Glomerular endothelial cell (primary cell): ENCODE measurements at places on chromosomes 5 and 9. TPM values are rescaled to one million over a fixed set of nuclear protein-coding genes. Genes with fewer than 3 reads are reported as not detected.

GRCh38 chr5:107290780-107291398, 379.8 kb downstream of the EFNA5 start:
- DNase-seq, result no peak

- DNase-seq, result no peak
Observed at GRCh38 chr5:103293719-103294118, 35.2 kb downstream of the MACIR start.

- no peak for DNase-seq
Observed at GRCh38 chr5:175696139-175696854, 38.4 kb downstream of the HRH2 start.

The PLCXD3 gene
- total RNA-seq, result not detected in 2 replicates

DNA sequence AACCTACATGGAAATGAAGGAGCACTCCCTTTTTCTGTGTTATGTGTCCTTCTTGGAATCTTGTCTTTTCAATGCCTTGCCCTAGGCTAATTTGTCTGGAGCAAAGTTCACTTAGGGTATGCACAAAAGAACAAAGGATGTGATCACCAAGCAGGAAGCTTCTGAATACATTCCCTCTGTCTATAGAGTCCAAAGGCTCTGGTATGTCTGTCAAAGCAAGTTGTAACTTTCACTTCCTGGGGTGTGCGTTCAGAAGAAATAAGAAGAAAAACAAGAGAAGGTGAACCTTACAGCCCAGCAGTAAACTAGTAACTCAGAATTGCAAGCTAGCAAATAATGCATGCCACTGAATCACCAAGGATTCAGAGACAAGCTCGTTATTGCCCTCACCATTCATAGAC, 31.7 kb upstream of the CDH6 start:
- DNase-seq, result no peak

- DNase-seq, result no peak
Observed at GRCh38 chr5:120164986-120165385, 299.1 kb upstream of the PRR16 start.

GRCh38 chr9:126398403-126399058, 71.9 kb downstream of the MVB12B start:
- no peak for DNase-seq

DNA sequence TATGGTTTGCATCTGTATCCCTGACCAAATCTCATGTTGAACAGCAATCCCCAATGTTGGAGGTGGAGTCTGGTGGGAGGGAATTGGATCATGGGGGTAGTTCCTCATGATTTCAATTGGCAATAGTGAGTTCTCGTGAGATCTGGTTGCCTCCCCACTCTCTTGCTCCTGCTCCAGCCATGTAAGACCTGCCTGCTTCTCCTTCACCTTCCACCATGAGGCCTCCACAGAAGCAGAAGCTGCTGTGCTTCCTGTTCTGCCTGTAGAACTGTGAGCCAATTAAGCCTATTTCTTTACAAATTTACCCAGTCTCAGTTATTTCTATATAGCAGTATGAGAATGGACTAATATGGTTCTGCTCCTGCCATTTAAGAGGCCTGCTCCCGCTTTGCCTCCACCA, 32.9 kb downstream of the SCAI start:
- no peak for DNase-seq
